PC-3 (cell line): ENCODE measurements at places on chromosomes 11 and 22. TPM values are rescaled to one million over a fixed set of nuclear protein-coding genes. Genes with fewer than 3 reads are reported as not detected.

FOXR1 gene
- not detected in 2 replicates for total RNA-seq

GRCh38 chr11:12377824-12378593 is 638 bp downstream of the PARVA start:
- peak; percentile 83 for DNase-seq

MOGAT2 gene
- not detected in 2 replicates for total RNA-seq

DNA sequence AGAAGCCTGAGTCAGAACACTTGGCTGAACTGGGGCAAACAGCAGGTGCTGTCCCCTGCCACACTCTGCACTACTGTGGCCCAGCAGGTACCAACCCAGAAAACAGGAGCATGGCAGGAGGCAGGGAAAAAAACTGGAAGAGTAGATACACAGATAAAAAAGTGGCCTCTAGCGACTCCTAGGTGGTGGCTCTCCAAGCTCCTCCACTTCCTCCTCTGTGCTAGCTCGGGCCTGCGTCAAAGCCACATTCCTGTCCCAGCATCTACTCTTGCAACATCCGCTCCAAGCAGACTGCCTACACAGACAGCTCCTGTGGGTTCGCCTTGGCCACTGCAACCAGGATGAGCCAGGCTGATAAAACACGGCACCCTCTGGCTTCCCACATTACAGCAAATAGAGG is 6.9 kb downstream of the OR8B12 start:
- peak; percentile 51 for DNase-seq

GRCh38 chr11:117005758-117006157 is 92.5 kb downstream of the SIK3 start:
- no peak for DNase-seq

DNA sequence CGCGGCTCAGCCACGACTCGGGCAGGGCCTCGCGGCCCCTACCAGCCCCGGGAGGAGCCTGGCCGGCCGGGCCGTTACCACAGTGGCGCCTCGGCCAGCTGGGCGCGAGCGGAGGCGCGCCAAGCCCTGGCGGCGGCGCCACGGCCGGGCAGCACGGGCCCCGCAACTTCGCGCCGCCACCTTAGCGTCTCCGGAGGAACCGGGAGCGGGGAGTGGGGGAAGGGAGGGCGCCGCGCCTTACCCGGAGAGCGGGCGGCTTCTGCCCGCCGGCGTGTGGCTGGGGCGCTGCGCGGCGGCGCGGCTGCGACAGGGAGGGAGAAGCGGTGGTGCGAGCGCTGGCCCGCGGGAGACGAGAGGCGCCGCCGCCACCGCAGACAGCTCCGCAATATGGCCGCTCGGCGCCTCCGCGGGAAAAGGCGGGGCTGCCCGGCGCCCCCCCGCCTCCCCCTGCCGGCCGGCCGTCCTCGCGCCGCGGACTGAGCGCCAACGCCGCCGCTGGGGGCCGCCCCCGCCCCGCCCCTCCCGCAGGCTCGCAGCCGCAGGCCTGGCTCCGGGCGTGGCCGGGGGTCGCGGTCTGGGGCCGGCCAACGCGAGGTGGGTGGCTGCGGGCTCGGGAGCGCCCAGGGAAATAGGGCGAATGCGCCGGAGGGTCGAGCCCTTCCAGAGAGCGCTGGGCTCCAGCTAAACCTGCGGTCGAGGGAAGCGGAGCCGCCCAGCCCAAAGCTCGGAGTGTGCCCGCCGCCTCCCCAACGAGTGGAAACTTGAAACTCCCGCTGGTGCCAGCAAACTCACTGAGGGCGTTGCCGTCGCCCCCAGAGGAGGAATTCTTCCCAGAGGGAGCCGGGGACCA is at the start of gene RDX:
RDX (minus strand) TSS at position 389 of the 850 bp plus-strand sequence. CDS start 16,922 bp downstream, outside the sequence.
- peak; percentile 88 for DNase-seq

DNA sequence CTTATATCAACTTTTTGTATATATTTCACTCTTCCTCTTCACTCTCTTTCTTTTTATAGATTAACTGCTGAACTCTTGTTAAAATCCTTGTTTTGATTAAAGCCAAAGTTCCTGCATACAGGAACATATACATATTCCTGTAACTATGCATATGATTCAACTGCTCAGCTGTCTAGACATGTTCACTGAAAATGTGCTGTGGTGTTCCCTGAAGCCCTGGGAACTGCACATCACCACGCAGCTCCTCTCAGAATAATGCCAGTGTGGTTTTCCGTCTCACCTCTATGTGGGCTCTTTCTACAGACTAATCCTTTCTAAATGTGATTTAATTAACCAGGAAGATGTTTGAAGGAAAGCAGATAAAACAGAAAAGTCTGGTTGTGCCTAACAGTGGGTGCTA is 25.6 kb upstream of the MMP12 start:
- no peak for DNase-seq

DNA sequence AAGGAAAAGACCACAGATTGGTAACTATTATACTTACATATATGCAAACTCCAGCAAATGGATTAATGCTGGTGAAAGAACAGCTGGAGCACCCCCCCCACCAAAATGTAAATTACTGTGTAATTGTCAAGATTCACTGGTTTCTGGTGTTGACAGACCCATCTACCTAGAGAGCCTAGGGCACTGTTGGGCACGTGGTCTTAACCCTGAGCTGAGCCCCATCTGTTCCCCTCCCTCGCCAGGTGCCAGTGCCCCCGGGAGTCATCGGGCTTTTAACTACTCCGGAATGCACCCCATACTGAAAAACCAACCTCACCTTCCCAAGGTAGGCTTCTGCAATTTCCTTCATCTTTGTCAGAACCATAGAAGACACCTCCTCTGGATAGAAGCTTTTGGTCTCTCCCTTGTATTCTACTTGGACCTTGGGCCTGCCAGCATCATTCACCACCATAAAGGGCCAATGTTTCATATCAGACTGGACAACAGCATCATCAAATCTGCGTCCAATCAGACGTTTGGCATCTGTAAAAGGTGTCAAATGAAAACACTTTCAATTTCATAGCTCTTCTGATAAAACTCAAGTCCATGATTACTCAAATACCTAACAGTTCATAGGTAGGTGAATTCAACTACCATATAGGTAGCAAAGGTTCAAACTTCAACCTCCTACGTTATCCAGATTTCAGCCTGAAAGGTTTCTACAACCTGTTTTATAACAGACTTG is 1.5 kb downstream of the HSPA8 start:
- DNase-seq = no peak

OOSP4A gene
- not detected in 2 replicates for total RNA-seq

GAS2 gene
- not detected in 2 replicates for total RNA-seq

DNA sequence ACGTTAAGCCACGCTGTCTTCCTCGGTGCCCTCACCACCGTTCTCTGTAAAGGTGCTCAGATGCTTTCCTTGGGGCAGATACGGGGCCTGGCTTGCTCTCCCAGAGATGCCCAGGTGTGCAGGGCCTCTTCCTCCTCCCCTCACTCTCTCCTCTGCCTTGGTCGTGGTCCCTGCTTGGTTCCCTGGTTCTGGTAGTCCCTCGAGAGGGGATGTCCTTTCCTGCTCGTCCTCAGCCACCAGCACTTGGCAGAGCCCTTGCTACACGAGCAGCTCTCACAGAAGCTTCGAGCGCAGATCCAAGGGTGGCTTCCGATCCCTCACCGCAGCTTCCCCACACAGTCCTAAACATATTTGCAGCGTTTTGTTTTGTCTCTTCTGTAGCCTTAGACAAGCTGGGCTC is 298.8 kb downstream of the TBC1D22A start:
- DNase-seq = no peak

GRCh38 chr11:62726156-62726914 is 922 bp downstream of the HNRNPUL2 start:
- DNase-seq = no peak

DNA sequence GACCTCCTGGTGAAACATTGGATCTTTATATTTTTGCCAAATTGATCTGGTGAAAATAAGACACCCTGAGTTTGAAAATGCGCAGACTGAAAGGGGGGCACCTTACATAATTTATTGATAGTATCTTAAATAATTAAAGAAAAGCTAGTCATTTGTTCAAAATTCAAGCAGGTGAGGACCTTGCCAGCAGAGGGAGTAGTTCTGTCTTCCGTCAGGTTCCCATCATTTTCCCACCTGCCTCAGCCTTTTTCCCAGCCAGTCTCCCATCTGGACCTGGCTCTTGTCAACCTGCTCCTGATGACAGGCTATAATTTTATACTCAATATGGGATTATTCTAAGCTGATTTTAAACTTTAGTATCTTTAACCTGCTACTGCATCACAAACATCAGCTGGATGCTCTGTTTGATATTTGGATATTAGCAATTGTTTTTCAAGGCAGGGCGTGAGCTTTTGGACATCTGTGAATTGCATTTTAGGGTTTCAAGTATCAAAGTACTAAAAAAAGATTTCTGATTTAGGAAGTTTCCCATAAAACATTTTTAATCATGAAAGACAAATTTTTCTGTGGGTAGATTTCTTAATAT is 132.0 kb downstream of the ELP4 start:
- DNase-seq = peak; percentile 70

C11orf16 gene
- not detected in 2 replicates for total RNA-seq

LMNTD2 gene
- 1.4 and 2.4 TPM in 2 replicates for total RNA-seq

DNA sequence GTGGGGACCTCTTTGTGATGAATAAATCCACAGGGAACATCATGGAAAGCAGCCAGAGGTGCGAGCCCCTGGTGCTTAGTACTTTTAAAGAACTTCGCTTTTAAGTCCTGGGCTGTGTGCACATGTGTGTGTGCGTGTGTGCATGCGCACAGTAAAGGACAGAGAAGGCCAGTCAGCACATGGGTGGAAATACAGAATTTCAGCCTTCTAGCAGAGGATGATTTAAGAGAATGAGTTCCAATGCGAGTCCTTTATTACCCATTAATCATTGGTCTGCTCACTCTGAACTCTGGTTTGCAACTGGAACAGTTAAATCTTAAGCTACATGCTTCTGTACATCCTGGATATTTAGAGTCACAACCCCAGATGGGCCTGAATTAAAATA is 18.9 kb downstream of the TEAD1 start:
- no peak for DNase-seq

TNNI2 gene
- total RNA-seq = 0.55 TPM in 1 of 2 replicates, not detected in the other

GRCh38 chr11:114148013-114148382 is 88.5 kb downstream of the ZBTB16 start:
- no peak for DNase-seq

ROM1 gene
- total RNA-seq = 5.8 and 13.9 TPM in 2 replicates

DNA sequence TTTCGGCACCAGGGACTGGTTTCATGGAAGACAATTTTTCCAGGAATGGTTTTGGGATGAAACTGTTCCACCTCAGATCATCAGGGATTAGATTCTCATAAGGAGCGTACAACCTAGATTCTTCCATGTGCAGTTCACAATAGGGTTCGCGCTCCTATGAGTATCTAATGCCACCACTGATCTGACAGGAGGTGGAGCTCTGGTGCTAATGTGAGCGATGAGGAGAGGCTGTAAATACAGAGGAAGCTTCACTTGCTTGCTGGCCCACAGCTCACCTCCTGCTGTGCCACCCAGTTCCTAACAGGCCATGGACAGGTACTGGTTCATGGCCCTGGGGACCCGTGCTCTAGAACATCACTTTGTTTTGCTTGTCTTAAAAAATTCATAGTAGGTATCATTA is 41.8 kb upstream of the AMPD3 start:
- peak; percentile 62 for DNase-seq

ZW10 gene
- total RNA-seq = 36.5 and 38.4 TPM in 2 replicates
